ENCODE measurements at places on chromosomes 7 and 10.
A peak's percentile ranks its signal among the peaks of the same experiment; 100 is the strongest.

DNA sequence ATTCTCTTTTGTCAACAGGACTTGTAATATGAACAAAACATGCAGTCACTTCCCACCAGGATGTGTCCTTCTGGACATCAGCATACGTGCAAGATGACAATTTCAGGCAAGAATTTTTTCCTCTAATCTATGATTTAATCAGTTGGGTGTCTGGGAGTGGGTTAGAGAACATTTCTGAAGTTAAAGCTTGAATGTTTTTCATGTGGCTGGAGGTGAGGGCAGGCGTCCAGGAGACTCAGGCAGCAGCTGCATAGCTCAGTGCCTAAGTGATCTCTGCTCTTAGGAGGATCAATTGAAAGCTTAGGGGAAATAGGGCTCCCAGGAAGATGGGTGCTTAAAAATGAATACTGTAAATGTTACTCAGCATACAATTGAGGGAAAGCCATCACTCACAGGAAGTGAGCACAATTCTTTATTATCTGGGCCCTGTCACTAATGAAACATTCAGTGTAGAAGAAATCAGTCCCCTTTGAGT is 457.6 kb upstream of the KLF6 start:
- DNase-seq, result no peak

DNA sequence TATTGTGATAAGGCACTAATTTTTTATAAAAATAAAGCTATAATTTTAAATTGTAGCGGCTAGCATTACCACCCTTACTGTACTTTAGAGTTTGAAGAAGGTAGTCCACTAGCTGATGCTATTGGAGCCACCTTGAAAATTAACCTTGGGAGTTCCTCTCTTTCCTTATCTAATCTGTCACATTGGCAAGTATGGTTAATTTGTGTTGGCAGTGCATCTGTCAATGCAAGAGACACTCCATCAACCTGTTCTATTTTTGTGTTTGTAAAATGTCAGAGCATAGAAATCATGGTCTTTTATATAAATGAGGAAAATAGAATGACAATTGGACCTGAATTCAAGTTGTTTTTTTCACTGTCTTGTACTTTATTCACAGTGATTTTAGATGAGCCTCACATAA is 20.5 kb downstream of the GLCCI1 start:
- DNase-seq, result no peak

DNA sequence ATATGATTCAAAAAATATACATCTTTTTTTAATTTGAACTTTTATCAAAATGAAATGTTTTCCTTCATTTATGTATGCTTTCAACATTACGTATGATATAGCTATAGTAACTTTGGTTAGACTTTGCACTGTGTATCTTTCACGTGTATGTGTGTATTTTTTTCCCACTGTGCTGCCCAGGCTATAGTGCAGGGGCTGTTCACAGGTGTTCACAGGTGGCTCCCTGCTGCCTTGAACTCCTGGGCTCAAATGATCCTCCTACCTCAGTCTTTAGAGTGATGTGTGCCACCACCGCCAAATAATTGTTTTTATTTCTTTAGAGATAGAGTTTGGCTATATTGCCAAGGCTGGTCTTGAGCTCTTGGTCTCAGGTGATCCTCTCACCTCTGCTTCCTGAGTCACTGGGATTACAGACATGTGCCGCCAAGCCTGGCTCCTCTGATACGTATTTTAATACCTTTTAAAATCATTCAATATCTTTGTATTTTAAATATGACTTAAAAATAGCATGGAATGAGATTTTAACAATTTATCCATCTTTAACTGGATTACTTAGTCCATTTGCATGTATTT is 29.0 kb downstream of the FANK1 start:
- DNase-seq, result no peak

DNA sequence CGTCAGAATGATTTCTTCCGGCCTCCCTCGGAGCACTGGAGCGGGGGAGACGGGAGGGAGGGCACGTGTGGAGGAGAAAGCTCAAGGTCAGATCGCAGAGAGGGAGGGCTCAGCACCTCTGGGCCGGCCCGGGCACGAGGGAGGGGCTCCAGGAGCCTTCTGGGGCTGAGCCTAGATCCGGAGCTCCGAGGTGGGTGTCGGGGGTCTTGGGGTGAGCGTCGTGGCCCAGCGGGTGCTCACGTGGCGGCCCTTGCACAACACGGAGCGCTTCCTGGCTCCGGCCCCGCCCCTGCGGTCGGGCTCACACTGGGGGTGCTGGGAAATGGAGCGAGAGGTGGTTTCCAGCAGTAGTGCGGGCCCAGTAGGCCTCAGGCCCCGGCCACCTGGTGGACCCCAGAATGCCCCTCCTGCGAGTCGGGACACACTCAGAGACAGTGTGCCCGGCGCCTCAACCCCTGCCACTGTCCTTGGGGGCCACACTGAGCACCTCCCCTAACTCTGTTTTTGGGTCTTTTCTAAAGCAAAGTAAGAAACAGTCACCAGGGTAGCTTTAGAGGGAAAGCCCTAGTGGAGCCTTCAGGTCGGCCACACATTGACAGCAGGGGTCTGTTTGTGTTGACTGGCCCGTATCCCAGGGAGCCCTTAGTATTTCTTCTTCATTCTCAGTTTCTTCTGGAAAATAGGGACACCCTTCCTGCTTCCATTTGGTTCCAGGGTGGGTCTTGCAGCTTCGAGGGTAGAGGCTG is 798 bp downstream of the PPIF start:
- no peak for DNase-seq

DNA sequence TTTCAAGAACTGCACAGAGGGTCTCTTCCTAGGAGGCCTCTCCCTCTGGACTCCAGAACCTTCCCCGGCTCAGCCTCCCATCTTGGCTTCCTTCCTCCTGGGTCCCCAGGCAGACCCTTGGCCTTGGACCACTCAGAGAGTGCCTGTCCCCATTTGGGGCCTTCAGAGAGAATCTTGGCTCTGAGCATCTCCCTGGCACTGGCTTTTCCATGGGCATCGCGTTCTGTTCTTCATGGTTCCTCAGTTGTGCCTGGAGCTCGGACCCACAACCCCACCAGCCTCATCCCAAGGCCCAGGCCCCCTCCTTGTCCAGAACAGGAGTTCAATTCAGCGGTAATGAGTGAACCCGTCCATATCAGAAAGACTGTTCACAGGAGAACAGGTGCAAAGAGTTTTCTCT is 73.4 kb downstream of the VIPR2 start:
- no peak for DNase-seq

DNA sequence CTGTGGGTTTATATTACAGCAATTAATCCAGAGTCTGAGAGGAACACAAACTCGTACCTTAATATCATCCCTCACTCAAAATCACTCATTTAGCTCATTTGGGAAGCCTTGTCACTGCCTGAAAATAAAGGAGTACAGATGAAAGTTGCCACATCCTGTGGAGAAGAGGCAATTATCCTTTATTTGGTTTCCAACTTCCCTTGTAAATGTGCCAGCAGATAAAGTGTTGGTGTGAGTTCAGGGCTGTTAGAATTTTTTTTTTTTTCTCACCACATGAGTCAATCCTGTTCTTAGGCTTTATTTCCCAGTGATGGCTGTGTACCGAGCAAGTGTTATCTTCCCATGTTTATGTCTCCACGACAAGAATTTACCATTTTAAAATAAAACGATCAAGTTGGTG is 99.0 kb upstream of the SMIM30 start:
- no peak for DNase-seq

- DNase-seq, result no peak
Observed at GRCh38 chr7:87833130-87833529, 43.0 kb downstream of the SLC25A40 start.

- peak; percentile 19 for DNase-seq
Observed at GRCh38 chr10:25725917-25726716, 207.9 kb upstream of the MYO3A start.

DNA sequence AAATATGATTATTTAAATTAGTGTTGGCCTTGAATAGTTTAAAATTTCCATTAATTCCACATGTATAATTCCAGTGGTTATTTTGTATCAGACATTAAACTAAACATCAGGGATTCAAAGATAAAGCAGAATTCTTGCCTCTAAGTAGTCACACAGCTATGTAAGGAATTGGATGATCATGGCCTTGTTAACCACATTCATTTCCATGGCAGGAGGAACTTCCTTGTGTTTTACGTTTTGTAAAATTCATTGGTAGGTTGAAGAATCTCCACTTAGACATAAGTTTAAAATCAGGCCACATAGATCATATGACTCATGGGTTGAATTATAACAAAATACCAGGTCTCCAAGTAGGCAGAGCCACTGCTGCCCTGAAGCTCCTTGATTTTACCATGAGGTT is 289.7 kb downstream of the PLXDC2 start:
- no peak for DNase-seq

- no peak for DNase-seq
Observed at GRCh38 chr10:114100848-114101741, 57.4 kb downstream of the ADRB1 start.

- DNase-seq, result peak; percentile 17
Observed at GRCh38 chr10:24208661-24209431, at the start of gene KIAA1217. KIAA1217 (plus strand) TSS chr10:24209138; CDS start chr10:24209194, 56 bp downstream.

GRCh38 chr7:104040666-104041065 is 51.2 kb upstream of the RELN start:
- DNase-seq, result no peak

DNA sequence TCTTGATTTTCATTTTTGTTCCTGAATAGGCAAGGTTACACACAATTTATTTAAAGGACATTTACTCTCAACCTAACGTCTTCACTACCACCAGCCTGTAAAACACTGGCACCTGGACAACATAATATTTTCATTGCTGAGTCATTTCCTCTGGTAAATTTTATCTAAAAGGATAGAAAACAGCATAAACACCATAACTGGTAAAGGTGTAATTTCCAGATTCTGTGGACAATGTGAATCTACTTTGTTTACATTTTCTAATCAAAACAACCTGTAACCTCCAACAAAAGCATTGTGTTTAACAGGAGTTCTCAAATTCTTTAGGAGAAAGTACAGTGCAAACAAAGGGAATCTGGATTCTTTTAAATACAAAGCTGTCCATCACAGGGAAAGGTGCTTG is 472.0 kb upstream of the AKR1E2 start:
- no peak for DNase-seq

DNA sequence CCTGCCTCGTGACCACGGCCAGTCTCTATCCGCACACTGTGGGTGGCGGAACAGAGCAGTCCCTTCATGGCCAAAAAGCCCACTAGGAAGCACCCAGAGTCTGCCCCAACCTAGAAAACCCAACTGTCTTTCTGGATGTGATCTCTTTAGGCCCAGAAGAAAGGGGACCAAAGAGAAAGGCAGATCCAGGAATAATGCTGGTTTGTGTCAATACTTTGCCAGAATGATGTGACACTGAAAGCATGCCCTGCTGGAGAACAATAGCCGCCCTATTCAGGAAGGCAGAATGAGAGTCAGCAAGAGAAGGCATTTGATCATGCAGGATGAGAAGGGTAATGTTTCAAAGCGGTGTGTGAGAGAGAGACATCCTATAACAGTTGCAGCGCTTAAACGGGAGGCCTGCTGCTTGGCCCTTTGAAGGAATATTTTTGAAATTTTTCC is 274.7 kb downstream of the USP6NL start:
- no peak for DNase-seq

DNA sequence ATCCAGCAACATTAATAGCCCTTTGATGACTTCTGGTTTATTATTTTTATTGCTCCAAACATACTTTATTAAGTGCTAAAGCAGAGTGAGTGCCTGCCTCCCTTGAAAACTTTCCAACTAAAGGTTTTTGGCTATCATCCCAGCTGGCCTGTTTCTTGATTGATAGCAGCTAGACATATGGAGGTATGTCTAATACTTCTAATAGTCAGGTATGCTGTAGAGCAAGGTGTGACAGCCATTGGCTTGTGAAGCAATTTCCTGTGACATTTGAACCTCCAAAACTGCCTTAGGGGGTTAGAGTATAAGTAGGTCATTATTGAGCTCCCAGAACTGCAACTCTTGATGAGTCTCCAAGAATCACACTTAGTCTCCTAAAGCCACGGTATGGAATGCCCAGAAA is 55.8 kb downstream of the LOXL4 start:
- no peak for DNase-seq

- no peak for DNase-seq
Observed at GRCh38 chr10:109191341-109191740, 732.0 kb downstream of the XPNPEP1 start.

DNA sequence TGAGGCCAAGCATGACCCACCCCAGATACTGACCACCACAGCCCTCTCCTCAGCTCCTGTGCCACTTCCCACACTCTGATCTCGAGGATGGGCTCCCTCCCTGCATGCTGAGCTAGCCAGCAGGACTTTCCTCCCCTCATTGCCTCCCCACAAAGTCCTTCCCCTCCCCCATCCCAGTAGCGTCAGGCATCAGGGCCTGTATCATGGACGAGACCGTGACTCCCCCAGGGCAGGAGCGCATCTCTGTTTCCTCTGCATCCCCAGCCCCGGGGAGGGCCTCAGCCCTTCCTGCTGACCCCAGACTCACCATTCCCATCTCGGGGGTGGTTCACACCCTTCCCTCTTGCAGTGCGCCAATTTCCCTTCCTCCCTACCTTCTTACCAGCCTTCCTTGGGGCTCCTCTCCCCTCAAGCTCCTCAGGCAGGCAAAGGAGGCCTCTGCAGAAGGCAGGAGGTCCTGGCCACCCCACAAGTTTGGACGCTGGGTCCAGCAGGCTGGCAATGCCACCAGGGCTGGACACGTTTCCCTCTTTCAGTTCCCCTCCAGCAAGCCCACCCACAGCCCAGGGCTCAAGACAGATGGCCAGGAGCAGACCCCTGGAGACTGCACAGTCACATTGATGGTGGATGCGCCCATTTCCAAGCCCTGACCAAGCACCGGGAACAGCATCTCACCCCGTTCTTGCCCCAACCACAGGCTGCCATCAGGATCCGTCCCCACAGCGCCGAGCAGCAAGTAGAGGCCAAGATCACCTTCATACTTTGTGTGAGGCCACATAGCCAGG is 36.5 kb downstream of the GRID1 start:
- DNase-seq, result no peak

- DNase-seq, result no peak
Observed at GRCh38 chr10:32960022-32960421, 2.0 kb upstream of the ITGB1 start.

DNA sequence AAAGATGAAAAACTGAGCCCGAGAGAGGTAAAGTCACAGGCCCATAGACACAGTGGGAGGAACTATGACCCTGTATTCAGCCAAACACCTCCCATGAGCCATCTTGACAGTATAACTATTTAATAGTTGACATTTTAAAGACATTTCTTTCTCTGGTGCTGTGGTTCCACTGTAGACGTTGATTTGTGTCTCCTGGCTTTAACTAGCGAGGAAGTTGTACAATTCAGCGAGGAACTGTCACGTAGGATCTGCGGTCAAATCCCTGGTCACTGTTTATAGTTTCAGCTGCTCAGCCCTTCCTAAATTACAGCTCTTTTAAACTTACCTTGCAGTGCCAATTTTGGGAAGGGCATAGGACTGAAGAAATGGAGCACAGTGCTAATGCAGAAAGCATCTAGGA is 7.1 kb upstream of the CELF2 start:
- DNase-seq, result no peak

- no peak for DNase-seq
Observed at GRCh38 chr7:47782792-47783191, 165.5 kb downstream of the PKD1L1 start.

- DNase-seq, result no peak
Observed at GRCh38 chr7:116030651-116031276, at the start of gene TFEC. TFEC (minus strand) TSS chr7:116030763; CDS start chr7:115984441, 46,322 bp downstream.

DNA sequence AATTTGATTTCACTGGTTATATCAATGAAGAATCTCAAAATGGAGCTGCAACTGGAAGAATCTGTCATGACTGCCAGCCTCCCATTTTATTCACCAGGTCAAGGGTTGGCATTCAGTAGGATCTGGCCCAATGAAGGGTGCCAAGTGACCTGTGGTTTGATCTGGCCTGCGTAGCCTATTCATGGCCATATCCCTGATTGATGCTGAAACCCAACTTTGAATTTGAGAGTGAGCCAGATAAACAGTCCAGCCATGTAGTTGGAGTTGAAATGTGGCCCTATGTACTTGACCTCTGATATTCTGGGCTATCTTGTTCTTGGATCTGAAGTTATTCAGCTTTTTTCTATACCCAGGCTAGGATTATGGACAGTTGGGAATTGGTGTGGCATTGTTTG is 1.5 kb downstream of the MKLN1 start:
- DNase-seq, result no peak

Data from DMS79 treated with DMSO at 0.1 percent for 48 hours (cell line).